ENCODE measurements at places on chromosomes 11 and 22.

DNA sequence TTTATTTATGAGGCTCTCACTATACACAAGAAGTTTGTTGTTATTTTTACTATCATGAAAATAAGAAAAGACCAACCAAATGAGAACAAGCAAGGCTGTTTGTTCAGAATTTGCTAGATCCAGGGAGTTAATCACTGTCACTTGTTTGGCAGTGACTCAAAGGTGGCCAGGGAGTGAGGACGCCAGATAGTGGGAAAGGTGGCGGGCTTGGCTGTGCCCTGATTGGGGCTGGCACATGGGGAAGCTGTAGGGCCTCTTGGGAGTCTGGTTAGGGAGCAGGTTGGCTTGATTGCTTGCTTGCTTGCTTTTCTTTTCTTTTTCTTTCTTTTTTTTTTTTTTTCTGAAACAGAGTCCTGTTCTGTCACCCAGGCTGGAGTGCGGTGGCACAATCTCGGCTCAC is 53.1 kb upstream of the SLC22A12 start:
- DNase-seq: no peak

- no peak for DNase-seq
These were observed 118.3 kb upstream of the RCN1 start for GRCh38 chr11:31972623-31973022.

DNA sequence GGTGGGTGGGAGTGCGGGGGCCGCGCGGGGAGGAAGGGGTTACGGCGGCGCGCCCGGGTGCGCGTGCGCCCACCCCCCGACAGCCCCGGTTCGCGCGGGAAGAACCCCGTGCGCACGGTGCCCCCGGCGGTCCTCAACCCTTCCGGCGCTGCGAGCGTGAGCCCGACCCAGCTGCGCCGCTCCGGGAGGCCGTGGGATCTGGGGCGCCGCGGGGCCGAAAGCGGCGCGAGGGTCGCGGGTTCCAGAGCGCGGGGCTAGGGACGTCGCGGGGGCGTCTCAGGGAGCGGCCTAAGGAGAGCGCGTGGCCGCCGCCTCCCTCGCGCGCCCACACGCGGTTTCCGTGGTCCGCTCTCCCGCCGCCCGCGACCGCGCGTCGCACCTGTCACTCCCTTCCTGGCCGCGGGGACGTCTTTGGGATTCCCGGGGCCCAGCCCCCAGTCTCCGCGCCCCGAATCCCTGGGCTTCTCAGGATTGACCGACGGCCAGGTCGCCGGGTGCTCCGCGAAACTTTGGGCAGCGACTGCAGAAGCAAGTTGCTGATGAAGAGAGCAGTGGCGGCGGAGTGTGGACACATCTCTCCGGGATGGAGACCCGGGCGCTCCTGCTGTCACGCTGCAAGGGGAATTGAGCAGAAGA is 582 bp downstream of the SREBF2 start:
- DNase-seq: peak; percentile 34

DNA sequence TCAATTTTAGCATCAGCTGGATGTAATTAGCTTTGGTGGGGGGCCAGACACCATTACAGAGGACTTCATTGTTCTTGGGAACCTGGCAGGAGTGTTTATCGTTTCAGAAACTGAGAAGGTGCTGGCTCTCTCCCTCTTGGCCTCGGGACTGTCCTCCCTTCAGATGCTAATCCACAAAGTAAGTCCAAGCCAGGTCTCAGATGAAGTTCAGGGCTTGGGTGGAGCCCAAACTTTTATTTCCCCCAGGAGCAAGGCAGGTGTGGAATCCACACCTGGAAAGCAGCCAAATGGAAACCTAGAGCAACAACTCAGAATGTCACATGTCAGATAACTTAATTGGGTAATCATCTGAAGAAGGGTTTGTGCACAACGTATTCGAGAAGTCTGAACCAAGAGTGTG is 119.2 kb downstream of the ME3 start:
- no peak for DNase-seq

DNA sequence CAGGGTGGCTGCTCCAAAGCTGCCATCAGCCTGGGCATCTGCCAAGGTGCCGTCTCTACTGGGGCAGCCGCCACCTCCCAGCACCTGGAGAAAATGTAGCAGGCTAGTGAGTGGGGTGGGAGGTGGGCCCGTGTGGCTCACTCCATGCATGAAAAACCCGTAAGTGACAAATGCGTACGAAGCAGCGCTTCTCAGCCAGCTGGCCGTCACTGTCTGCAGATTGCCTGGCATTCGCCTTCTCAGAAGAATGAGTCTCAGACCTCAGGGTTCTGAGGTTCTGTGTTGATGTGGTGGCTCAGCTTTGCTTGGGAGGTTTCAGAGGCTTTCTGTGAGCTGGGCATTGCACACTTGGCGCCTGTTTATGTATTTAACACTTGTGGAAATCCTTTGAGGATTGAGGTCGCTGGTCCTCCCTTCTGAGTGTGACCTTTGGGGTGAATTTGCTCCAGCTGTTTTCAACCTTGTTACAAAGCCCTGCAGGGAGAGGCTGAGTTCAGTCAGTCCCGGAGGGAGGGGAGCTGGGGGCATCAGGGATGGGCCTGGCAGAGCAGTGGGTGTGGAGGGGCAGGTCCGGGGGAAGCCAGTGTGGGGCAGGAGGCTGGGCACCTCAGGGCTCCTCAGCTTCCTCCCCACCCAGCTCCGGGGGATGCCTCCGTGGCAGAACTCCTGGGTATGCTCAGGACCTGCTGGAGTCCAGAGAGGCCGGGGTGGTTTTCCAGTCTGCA is 977.0 kb downstream of the TBC1D22A start:
- DNase-seq: no peak

DNA sequence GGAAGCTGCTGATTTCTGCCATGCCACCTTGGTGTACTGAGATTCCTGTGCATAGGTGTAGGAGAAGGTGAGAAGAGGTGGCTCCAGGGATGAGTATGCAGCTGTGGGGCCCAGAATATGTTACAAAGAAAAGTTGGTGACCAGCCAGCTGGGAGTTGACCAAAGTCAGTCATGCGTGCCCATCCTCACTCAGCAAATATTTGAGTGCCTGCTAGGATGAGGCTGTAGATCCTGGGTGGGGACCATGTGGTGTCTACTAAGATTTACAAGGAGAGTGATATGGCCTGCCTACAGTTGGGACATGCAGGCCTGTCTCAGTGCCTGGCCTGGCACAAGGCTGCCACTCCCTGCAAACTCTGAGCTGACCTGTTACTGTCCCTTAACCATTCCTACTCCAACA is 19.4 kb downstream of the RNF185 start:
- DNase-seq: no peak

DNA sequence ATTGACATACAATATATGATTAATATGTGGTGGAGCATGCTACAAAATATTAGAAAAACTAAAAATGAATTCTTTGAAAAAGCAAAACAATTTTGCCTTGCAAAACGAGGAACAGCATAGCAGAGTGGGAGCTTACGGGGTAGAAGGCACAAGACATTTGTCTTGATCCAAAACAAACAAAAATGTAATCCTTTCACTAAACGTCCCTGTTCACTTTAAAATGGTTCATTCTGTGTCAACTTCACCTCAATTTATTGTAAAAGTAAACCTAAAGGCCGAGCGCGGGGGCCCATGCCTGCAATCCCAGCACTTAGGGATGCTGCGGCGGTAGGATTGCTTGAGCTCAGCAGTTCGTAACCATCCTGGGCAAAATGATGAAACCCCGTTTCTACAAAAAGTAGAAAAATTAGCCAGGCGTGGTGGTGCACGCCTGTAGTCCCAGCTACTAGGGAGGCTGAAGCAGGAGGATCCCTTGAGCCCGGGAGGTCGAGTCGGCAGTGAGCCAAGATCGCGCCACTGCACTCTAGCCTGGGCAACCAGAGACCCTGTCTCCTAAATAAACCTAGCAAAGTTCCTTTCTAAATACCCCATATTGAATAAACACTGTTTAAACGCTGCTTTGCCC is 2.0 kb downstream of the PRDM10 start:
- no peak for DNase-seq

GRCh38 chr11:75603791-75604736 is 42.0 kb downstream of the SERPINH1 start:
- no peak for DNase-seq

DNA sequence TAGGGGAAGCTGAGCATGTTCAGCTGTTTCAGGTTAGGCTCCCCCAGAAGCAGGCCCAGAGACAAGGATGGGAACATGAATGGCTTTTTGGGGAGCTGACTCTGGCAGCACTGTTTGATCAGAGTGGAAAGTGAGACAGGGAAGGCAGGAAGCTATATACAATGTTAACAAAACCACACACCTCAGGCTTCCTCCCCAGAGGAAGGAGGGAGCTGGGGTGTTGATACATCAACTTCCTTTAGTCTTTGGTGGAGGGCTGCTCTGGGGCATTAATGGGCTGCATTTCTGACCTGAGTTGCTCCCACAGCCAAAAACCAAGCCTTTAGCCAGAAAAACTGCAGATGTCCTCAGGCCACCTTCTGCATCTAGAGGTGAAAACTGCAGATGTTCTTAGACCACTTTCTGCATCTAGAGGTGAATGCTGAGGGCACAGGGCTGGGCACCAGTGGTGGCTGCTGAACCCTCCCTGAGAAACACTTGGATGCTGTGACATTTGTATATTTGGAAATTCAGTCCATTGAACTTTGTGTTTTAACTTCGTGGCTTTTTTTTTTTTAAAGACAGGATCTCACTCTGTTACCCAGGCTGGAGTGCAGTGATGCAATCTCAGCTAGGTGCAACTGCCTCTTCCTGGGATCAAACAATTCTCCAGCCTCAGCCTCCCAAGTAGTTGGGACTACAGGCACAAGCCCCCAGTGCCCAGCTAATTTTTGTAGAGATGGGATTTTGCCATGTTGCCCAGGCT is 49.9 kb downstream of the KIAA1671 start:
- DNase-seq: no peak

GRCh38 chr22:46862418-46863324 is 100.2 kb downstream of the TBC1D22A start:
- DNase-seq: no peak

GRCh38 chr11:70246196-70246595 is 24.3 kb upstream of the PPFIA1 start:
- no peak for DNase-seq

DNA sequence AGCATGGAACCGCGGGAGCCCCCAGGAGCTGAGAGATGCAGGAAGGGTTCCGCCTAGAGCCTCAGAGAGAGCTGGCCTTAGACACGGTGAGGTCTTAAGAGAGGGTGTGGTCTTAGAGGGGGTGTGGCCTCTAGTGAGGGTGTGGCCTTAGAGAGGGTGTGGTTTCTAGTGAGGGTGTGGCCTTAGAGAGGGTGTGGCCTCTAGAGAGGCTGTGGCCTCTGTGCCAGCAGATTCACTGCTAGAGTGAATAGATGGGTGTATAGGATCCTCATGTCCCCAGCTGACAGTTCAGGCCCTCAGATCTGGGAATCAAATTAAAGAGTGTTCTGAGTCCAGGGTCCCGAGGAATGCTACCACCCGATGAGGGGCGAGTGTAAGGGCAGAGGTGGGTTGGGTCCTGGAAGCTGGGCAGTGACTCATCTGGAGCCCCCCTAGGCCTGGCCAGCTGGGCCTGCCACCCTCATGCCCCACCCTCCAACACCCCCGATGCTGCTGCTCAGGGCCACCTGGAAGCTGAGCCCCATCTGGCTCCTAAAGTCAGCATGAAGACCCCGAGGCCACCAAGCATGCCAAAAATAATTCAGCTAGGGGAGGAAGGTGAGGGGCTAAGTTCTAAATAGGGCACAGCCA is 49.5 kb downstream of the IGF2 start:
- DNase-seq: no peak

- peak; percentile 17 for DNase-seq
These were observed 69.2 kb downstream of the SCUBE1 start for GRCh38 chr22:43273902-43274484.

DNA sequence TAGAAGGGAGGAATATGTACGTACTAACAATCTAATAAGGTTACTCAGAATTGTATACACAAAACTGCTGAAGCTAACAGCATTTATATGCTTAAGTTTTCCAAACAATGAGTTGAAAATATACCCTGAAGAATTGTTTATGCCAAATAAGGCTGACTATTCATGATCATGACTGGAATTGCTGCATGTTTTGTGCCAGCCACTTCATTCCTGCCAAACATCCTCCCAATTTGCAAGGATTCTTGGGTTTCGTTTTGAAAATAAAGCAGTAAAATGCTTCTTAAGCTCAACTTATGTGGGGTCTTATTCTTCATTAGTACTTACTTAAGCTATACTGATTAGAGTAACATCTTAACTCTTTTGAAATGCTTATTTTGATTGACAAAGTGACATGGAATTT is 149.0 kb downstream of the SPON1 start:
- DNase-seq: no peak

GRCh38 chr22:37175414-37176281 is 12.4 kb downstream of the C1QTNF6 start:
- DNase-seq: no peak

GRCh38 chr11:14942745-14943144 is 29.4 kb downstream of the CALCA start:
- no peak for DNase-seq

DNA sequence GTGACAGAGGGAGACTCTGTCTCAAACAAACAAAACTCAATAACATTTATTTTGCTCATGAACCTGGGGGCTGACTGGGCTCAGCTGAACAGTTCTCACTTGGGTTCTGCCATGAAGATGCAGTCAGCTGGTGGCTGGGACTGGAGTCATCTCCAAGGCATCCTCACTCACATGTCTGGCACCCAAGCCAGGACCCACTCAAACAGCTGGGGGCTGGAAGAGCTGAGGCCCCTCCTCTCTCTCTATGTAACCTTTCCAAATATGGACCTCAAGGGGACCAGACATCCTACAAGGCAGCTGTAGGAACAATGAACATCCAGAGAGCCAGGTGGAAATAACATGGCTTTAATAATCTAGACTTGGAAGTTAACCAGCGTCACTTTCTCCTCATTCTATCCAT is 16.8 kb downstream of the HSPA8 start:
- no peak for DNase-seq

- peak; percentile 5 for DNase-seq
These were observed 1.1 kb upstream of the FBXO7 start for GRCh38 chr22:32473388-32473952.

GRCh38 chr11:131925829-131926228 is 555.4 kb downstream of the NTM start:
- no peak for DNase-seq

DNA sequence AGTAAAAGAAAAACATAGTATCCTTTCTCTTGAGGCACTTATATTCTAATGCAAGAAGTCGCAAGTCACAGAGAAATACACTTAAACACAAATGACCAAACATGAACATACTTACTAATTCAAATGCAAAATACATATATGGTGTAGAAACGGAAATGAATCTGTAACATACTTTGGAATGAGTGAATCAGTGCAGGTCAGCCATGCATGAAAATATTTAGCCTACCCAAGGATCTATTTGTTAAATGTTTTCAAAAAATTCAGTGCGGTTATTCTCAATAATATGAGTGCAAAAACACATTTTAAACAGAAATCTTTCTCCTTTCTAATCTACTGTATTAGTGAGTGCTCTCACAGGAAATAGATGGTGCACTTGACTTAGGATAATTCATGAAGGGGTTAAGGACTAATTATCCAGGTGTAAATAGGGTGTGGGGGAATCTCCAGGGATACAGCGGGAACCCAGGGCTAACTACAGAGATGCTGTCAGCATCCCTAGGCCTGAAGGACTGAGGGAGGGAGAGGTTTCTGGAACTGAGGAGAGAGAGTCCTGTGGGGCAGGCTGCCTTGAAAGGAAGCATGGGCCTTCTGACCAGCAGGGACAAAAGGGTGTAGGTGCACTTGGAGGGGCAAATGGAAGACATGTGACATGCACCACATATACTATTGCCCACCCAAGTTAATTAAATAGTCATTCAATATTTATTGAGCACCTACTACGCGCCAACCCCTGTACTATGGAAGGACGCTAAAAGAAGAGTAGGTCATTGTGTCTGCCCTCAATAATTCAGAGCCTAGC is 139.2 kb downstream of the MAML2 start:
- DNase-seq: no peak

- DNase-seq: no peak
These were observed at the start of gene CASP5 for GRCh38 chr11:105023003-105023402. CASP5 (minus strand) TSS chr11:105023168; CDS start chr11:105023136, 32 bp downstream.

- DNase-seq: no peak
These were observed 15.6 kb downstream of the SDHAF2 start for GRCh38 chr11:61445516-61445915.
